PC-3 (cell line): ENCODE measurements at places on chromosomes 6 and 20. TPM values are rescaled to one million over a fixed set of nuclear protein-coding genes. Genes with fewer than 3 reads are reported as not detected.

DNA sequence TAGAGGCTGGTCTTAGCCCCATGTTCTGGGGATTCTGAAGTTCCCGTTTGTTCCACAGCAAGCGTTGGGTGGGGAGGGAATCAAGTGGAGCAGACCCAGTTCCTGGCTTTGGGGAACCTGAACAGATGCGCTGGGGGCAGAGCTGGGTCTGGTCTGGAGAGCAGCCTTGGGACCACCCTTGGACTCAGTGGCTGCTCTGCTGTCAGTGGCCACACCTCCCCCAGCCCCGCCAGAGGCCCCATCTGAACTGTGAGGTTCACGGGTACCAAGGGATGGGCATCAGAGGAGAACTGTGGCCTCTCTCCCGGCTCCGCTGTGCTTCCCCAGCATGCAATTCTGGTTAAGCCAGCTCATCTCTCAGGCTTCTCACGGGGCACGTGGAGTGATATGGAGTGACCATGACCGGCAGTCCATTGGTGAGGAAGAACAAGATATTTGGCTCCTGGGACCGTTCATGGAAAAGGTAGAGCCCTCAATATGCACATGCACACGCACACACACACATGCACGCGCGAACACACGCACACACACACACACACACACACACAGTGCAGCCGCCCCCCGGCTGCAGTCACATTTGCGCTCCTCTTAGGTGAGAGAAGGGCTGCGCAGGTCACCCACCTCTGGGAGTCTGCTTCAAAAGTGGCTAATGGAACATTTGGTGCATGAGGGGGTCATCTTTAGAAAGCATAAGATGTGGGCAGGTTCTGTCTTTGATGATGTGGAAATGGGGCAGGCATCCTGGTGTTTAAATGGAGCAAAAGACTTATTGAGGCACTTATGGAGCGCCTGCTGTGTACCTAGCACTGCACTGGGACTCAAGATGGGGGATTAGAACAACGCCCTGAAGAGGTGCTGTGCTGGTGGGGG, 6.0 kb downstream of the DLGAP4 start:
- DNase-seq = no peak
- no peak overlapping the region for H3K4me3 ChIP-seq
- no peaks in the 10 kb centered on the region for H3K36me3 ChIP-seq

The HRH3 gene
- total RNA-seq = not detected in 2 replicates

DNA sequence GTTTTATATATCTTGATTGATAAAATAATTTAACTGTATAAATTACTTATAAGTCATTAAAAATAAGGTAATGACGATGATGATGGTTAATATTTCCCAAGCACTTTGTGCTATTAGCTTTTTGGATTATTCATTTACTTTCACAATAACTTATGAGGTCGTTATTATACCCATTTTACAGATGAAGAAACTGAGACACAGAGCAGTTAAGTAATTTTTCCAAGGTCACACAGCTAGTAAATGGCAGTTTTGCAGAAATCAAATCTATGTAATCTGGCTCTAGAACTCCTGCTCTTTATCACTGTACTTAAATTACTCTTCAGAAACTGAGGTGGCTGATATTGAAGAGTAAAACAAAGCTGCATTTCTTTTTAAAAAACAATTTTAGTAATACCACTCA, 18.2 kb downstream of the NOL7 start:
- no peak overlapping the region for H3K4me3 ChIP-seq
- no peaks in the 10 kb centered on the region for H3K27me3 ChIP-seq
- no peaks in the 10 kb centered on the region for H3K4me1 ChIP-seq
- H3K36me3 ChIP-seq = peaks cover 22% of the 10 kb centered on the region; the same call in 1 of the 2 replicates

The TMEM239 gene
- 0.04 TPM in 1 of 2 replicates, not detected in the other for total RNA-seq

- H3K4me1 ChIP-seq = no peaks in the 10 kb centered on the region; the same call in 1 of the 2 replicates
- H3K27me3 ChIP-seq = peaks cover 94% of the 10 kb centered on the region
- no peak overlapping the region for H3K4me3 ChIP-seq
- H3K27ac ChIP-seq = no peak overlapping the region
- no peak for DNase-seq
Measured at GRCh38 chr6:98838032-98838431, 3.7 kb downstream of the POU3F2 start.

The LY6G6F gene
- not detected in 2 replicates for total RNA-seq

The BTN1A1 gene
- total RNA-seq = not detected in 2 replicates

The GPX5 gene
- not detected in 2 replicates for total RNA-seq

- H3K27me3 ChIP-seq = no peaks in the 10 kb centered on the region
- H3K4me1 ChIP-seq = 0 out of 2 replicates have a peak, but pooled peaks cover 5% of the 10 kb centered on the region
- no peaks in the 10 kb centered on the region for H3K36me3 ChIP-seq
Measured at GRCh38 chr20:16539280-16540021, 33.8 kb downstream of the KIF16B start.

DNA sequence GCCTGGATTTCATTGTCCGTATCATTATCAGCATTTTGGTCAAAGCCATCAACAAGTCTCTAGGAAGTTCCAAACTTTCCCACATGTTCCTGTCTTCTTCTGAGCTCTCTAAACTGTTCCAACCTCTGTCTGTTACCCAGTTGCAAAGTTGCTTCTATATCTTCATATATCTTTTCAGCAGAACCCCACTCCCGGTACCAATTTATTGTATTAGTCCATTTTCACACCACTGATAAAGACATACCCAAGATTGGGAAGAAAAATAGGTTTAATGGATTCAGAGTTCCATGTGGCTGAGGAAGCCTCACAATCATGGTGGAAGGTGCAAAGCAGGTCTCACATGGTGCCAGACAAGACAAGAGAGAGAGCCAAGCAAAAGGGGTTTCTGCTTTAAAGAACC, 293.2 kb downstream of the EPM2A start:
- H3K27ac ChIP-seq = no peak overlapping the region
- no peaks in the 10 kb centered on the region for H3K36me3 ChIP-seq
- H3K4me1 ChIP-seq = no peaks in the 10 kb centered on the region
- no peaks in the 10 kb centered on the region for H3K27me3 ChIP-seq
- DNase-seq = no peak

- peak overlapping the region; percentile 77 for H3K27ac ChIP-seq
- no peak for DNase-seq
- H3K27me3 ChIP-seq = no peaks in the 10 kb centered on the region
- H3K4me1 ChIP-seq = peaks cover 14% of the 10 kb centered on the region
- H3K4me3 ChIP-seq = peak overlapping the region; percentile 89
Measured at GRCh38 chr6:35258336-35258735, 1.2 kb upstream of the ZNF76 start.

- H3K36me3 ChIP-seq = no peaks in the 10 kb centered on the region
- DNase-seq = peak; percentile 65
- H3K27ac ChIP-seq = no peak overlapping the region
- H3K4me3 ChIP-seq = no peak overlapping the region
Measured at GRCh38 chr6:162907876-162908481, 180.2 kb downstream of the PACRG start.

- no peaks in the 10 kb centered on the region for H3K27me3 ChIP-seq
- H3K36me3 ChIP-seq = no peaks in the 10 kb centered on the region
- H3K4me1 ChIP-seq = no peaks in the 10 kb centered on the region
- no peak overlapping the region for H3K27ac ChIP-seq
- no peak for DNase-seq
- no peak overlapping the region for H3K4me3 ChIP-seq
Measured at GRCh38 chr6:23073821-23074220, 504.5 kb downstream of the HDGFL1 start.

The E2F3 gene
- 8.8 and 10.8 TPM in 2 replicates for total RNA-seq

DNA sequence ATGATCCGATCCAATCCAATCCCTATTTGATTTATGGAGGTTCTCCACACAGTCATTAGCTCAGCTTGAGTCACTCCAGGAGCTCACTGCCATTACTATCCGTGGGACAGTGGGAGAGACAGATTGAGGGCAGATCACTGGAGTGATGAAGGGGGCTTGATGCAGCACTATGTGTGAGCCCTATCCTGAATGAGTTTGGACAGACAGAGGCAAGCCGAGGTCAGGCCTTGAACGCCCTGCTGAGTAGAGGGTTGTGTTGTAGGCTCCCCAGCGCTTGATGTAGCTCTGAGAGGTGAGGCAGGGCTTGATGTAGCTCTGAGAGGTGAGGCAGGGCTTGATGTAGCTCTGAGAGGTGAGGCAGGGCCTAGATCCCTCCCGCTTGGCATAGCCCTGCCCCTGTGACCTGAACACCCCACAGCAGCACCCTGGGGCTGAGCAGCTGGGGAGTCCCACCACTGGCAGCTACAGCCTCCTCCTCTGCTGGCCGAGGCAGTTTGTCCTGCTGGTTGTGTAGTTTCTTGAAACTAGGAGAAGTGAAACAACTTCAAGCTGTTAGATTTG, 58.7 kb downstream of the ZFAND3 start:
- H3K4me3 ChIP-seq = no peak overlapping the region
- DNase-seq = no peak
- peaks cover 9% of the 10 kb centered on the region; the same call in 1 of the 2 replicates for H3K4me1 ChIP-seq
- H3K27me3 ChIP-seq = no peaks in the 10 kb centered on the region
- no peak overlapping the region for H3K27ac ChIP-seq
